ENCODE measurements at places on chromosomes 6 and 20.

DNA sequence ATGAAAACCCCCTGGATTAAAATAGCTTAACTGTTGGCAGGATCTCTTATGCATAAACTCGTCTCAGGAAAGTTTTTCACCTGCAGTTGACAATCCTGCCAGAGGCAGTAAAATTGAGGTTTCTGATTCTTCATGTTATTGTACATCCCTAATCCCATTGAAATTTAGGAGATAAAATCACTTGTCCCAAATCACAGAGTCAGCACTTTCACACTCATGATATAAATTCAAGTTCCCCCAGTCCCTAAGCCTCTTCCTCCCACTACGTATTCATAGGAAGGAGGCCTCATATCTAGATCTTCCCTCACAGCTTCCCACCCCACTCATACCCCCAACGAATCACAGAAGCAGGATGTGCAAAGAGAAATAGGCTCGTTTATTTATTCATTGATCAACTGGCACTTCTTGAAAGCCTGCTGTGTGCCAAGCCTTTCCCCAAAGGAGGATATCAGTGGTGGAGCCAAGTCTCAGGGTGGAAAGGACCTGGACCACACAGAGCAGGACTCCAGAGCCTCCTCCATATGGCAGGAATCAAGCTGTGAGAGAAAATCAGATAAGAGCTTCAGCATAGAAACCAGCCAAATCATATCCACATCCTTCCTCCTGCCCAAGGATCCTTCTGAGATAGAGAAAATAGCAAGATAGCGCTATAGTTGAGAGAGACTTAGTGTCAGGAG is 2.3 kb downstream of the SLPI start:
- DNase-seq: no peak

DNA sequence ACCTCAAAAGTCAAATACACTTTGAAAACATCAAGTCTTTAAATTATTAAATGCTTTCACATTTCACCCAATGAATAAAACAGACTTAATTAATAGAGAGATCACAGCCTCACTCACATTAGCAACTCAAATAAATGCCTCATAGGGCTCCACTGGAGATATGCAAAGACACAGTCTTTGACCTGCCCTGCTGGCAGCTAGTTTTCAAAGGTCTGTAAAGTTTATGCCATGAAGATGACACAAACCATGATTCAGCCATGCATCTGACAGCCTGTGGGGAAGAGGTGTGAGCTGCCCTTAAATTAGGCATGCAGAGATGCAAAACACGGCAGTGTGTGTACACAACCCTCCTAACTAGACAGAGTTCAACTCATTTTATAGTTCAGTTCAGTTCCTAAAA is 83.6 kb downstream of the PAK5 start:
- no peak for DNase-seq

- DNase-seq: no peak
Observed at GRCh38 chr20:22346716-22347115, 237.7 kb downstream of the FOXA2 start.

DNA sequence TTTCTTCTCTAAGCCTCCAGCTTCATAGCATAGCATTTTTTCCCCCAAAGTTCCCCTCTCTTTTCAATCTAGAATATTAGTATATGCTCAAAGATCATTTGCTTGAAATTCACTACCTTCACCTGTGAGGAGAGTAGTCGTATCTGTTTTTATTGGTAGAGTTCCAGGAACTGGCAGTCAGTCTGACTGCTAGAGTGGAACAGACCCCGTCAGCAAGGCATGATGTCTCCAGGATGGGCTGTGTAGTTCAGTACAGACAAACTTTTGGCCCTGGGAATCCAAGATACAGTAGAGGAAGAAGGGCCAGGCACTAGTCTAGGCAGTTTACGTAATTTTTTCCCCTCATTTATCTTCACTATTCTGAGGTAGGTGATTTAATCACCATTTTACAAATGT is 29.1 kb downstream of the RALY start:
- DNase-seq: no peak
